ACHN (cell line): ENCODE measurements at places on chromosomes 3 and 15.
A peak's percentile ranks its signal among the peaks of the same experiment; 100 is the strongest.

DNA sequence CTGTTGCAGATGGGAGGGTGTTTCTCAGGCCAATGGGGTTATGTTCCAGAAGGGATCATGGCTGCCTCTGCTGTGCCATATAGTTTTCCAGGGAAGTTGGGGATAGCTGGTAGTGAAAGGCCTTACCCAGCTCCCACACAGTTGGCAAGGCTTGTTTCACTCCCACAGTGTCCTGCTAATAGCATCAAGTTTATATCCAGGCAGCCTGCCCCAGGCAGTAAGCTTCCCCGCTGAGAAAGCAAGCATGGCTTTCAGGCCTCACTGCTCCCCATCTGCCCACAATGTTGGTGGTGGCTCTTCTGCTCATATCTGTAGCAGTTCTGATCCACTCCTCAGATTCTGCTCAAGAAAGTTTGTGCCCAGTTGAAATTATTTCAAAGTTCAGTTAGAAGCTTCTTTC is 50.9 kb upstream of the DCBLD2 start:
- DNase-seq, result no peak

- peak; percentile 83 for DNase-seq
Measured at GRCh38 chr3:156675830-156676767, 1.7 kb downstream of the TIPARP start.

- no peak for DNase-seq
Measured at GRCh38 chr3:48762816-48763215, 45.8 kb upstream of the IP6K2 start.

- DNase-seq, result no peak
Measured at GRCh38 chr3:4982773-4983738, 3.8 kb downstream of the BHLHE40 start.

- no peak for DNase-seq
Measured at GRCh38 chr3:119417771-119418512, 45.5 kb downstream of the TMEM39A start.

- peak; percentile 32 for DNase-seq
Measured at GRCh38 chr3:143433787-143434378, 314.3 kb downstream of the CHST2 start.
